ENCODE measurements at places on chromosomes 1 and 21.

- no peak for DNase-seq
Measured at GRCh38 chr21:33401630-33401992, 1.6 kb upstream of the IFNGR2 start.

DNA sequence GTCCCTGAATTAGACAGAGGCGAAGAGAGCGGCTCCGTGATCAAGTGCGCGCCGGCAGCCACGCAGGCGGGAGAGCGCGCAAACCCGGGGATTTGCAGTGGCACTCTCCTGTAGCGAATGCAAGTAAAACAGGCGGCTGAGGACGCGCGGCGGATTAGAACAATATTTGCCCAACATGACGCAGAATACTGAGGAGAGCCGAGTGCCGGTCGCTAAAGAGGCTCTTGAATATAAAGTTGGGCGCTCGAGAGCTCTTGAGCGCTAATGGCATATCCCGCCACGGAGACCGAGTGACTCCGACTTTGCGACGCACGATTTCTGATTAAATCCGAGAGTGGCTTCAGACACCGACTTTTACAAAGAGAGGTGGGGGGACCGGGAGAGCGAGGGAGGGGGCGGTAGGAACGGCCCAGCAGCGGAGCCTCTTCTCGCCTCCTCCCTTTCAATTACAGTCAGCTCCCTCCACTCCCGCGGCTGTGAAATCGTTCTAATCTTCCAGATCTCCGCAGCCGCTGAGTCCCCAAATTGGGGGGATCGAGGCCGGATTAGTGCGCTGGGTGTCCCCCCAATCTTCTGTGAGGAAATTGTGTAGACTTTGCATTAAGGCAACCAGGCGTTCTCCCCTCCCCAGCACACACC lies 2.3 kb downstream of the PAX7 start:
- peak; percentile 43 for DNase-seq

DNA sequence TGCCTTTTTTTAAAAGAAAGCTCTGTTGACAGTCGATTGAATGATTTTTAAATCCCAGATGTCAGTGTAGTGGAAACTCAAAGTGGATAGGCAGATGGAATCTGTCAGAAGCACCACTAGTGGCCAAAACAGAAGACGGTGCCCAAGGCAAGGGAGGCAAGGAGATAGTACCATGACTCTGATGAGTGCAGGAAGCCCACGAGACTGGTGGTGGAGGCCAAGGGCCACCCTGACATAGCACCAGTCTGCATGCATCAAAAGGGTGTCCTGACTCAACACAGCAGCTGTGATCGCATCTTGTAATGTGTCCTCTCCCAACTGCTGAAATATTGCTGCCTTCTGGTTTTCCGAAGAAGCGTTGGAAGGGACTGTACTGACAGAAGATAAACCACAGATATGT lies 124.1 kb upstream of the PAPPA2 start:
- no peak for DNase-seq

DNA sequence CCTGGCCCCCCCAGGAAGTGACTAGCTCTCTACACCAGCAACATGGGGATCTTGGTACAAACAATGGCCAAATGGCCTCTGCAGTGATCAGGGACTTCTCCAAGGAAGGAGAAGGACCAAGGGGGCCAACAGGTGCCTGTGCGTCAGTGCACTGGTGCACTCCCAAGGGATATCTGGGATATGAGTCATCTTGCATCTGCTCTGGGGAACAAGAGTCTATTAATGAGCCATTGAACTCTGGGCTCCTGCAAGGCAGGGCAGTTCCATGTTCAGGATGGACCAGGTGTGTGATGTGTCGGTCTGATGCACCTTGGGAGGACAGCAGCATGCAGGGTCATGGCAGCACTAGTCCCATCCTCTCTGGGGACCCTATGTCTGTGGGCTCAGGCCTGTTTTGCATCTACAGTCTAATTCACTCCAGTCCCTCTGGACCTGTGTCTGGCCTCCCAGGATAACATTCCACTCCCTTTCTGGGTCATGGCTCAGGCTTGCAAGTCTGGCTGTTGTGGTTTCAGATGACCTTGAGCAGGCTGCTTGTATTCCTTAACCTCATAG lies 125.3 kb downstream of the TRABD2B start:
- DNase-seq = no peak

DNA sequence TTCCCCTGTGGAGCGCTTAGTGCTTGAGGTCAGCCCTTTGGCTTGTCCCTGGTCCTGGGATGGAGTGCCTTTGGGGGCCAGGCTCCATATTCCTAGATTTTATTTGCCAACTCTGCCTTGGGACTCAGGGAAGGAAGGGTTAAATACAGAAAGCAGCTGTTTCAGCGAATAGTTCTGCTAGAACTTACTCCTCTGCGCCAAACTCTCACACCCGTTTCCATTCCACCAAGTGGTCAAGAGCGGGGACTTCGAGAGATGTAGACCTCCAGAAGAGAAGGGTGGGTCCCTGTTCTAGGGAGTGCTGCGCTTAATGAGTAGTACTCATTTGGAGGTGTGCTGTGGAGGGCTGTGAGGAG lies 704 bp upstream of the TOMM40L start:
- no peak for DNase-seq

- no peak for DNase-seq
Measured at GRCh38 chr1:179612361-179612760, 20.7 kb downstream of the TDRD5 start.

GRCh38 chr1:20366056-20366462 lies 75.4 kb downstream of the VWA5B1 start:
- peak; percentile 36 for DNase-seq

- no peak for DNase-seq
Measured at GRCh38 chr1:30108186-30108585, 615.2 kb downstream of the MATN1 start.

DNA sequence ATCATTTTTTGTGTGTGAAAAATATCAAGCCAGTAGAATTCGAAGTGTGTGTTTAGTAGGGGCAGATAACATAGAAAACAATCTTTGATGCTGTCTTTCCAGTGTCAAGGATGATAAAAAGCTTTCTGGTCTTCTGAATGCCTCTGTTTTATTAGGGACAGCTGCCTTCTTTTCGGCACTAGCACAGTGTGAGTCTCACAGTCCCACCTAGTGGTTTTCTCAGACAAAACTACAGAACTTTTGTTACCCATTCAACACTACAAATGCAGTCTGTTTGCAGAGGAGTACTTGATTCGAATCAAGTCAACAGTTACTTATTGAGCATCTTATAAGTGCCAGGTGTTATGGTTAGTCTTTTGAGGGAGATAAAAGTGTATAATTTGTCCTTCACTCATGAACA lies 30.6 kb upstream of the MCOLN3 start:
- no peak for DNase-seq

DNA sequence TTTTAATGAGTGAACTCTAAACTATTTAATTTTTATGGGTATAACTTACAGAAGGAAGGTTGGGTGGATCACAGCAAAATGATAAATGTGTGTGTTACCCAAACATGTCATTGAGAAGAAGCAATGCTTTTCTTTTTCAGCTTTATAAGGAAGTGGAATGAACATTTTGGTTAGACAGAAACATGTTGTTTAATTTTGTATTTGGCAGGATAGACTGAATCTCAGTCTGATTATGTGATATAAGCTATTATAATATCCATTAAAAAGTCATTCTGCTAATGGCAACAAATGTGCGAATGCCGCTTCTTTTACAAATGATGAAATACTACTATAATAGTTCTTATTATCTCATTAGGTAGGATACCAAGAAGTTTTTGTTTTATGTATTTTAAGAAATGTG lies 281.9 kb upstream of the ZRANB2 start:
- no peak for DNase-seq

- DNase-seq = no peak
Measured at GRCh38 chr1:39116860-39117728, 87.4 kb upstream of the MACF1 start.

DNA sequence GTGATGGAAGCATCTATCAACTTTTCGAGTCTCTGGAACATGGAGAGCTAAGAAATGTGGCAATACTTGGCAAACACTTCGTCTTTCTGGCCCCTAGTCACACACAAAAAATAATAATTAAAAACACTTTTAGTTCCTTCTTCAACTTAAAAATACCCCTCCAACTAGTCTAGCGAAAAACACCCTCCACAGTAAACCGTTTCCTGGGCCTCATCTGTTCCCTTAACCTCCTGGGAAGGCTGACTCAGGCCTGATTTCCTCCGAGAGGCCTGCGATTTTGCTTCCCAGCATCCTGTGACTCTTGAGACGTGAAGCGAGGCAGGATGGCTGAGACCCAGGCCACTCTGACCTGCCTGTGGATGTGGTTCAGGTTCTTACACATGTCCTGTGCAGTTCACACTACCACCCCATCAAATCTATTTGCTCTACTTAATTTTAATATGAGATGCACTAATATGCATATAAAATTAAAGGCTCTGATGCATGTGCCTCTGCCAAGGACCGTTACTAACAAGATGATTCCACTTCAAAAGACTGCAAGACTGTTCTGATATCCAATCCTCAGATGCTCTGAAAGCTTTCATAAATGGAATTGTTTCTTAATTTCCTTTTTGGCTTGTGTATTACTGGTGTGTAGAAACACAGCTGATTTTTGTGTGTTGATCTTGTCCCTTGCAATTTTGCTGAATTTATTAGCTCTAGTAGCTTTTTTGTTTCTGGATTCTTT lies 3.5 kb downstream of the NAV1 start:
- no peak for DNase-seq

DNA sequence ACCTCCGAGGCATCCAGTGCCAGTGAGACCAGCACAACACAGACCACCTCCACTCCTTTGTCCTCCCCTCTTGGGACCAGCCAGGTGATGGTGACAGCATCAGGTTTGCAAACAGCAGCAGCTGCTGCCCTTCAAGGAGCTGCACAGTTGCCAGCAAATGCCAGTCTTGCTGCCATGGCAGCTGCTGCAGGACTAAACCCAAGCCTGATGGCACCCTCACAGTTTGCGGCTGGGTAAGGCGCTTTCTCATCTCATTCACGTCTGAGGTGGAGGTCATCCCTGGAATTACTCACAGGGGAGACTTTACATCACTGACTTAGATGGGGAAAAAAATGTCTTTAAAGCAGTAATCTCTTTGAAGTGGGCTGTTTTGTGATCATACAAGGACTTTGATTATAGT lies 106.3 kb downstream of the CD247 start:
- DNase-seq = no peak

GRCh38 chr1:238582816-238583215 lies 692.1 kb upstream of the ZP4 start:
- DNase-seq = no peak

All from WTC11 (cell line).